ENCODE measurements at places on chromosomes 7 and 10.

DNA sequence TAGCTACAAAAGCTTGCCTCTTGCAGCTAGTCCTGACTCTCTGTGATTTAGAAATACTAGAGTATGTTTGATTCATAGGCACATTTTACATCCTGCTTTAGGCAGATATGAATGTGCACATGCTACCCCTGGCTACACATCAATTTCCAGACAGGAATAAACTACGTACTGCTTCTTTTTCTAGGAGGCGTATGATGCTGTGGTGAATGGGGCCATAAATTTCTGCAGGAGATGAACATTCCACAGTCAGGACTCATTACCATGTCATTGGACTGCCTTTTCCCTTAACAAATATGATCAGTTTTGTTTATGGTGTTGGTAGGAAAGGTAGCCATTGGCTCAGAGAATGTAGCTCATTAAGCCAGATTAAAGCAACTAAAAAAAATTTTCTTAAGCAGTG, 50.1 kb upstream of the IFRD1 start:
- no peak for DNase-seq

DNA sequence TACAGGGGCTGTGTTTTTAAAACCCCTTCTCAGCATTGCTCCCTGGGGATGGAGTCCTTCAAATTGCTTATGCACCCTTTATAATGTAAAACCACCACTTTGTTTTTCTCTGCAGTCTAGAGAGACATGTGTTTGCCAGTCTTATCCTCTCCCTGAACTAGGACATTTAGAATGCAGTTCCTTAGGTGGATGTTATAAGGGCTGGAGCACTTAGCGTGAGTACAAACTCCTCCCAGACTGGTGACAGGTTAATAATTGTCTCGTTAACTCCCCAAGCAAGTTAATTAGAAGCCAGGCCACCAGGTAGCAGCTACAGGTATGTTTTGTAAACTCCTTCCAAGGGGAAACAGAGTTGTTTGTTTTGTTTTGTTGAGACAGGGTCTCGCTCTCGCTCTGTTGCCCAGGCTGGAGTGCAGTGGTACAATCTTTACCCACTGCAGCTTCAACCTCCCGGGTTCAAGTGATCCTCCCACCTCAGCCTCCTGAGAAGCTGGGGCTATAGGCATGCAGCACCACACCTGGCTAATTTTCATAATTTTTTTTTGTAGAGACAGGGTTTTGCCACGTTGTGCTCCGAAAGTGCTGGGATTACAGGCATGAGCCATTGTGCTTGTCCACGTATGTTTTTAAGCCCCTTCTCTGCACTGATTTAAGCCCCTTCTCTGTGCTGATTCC, 100.2 kb downstream of the FAM107B start:
- DNase-seq = no peak

- no peak for DNase-seq
Measured at GRCh38 chr7:24750441-24751055, 6.7 kb downstream of the GSDME start.

DNA sequence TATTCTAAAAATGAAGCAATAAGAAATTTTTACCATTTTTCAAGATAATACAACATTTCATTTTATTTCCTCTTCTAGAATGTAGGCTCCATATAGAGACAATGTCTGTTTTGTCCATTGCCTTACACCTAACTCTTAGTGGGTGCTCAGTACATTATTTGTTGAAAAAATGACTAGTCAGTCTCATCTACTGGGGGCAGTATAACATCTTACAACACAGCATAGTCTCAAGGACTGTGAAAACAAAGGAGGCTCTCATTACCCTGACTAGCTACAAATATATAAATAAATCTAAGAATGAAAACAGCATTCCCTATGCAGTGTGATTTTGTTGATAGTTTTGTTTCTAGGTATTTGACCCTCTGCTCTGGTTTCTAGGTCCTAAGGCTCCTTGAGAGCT, 11.6 kb downstream of the CRPPA start:
- no peak for DNase-seq

- DNase-seq = no peak
Measured at GRCh38 chr10:123884907-123885381, 6.7 kb downstream of the CPXM2 start.

DNA sequence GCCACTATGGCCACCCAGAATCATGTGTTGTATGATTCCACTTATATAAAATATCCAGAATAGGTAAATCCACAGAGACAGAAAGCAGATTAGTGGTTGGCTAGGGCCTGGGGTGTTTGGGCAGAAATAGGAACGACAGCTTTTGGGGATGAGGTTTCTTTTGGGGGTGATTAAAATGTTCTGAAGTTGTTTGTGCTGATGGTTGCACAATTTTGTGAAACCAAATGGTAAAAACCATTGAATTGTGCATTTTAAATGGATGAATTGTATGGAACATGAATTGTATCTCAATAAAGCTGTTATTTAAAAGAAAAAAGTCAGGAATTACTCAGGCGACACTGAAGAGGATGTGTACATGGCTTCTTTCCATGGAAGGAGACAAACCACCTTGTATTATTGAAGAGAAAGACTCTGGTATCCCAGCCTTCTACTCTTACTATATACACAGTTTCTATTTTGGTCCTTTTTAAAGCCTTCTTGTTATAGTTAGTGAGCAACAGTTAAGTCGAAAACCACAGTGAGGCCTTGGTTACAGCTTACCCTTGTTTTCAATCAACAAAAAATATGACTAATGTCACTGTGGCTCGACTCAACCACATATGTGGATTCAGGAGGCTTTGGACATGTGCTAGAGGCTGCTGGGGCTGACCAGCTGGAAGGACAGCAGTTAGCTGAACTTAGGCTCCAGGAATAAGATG, 57.1 kb upstream of the KMT2E start:
- no peak for DNase-seq

GRCh38 chr7:84256571-84256971, 62.0 kb upstream of the SEMA3A start:
- no peak for DNase-seq

GRCh38 chr10:100008708-100009282, 952 bp downstream of the DNMBP start:
- no peak for DNase-seq

GRCh38 chr7:46725136-46725535, 804.1 kb upstream of the IGFBP3 start:
- DNase-seq = no peak

DNA sequence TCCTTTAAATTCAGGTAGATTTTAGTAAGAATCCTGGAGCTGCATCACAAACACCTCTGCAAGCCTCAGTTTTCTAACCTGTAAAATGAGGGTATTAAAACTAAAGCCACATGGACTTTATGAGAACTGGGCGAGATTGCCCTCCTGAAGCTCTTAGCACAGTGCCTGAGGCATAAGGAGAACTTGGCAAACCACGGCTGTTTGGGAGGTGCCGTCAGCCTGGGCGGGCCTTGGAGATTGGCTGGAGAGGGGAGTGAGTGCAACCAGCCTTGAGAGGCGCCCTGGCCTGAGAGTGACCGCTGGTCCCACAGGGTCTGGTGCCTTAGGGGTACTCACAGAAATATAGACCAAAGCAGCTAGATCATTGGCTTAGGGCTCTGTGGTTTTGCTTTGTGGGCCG, 5.4 kb upstream of the TNS3 start:
- no peak for DNase-seq

DNA sequence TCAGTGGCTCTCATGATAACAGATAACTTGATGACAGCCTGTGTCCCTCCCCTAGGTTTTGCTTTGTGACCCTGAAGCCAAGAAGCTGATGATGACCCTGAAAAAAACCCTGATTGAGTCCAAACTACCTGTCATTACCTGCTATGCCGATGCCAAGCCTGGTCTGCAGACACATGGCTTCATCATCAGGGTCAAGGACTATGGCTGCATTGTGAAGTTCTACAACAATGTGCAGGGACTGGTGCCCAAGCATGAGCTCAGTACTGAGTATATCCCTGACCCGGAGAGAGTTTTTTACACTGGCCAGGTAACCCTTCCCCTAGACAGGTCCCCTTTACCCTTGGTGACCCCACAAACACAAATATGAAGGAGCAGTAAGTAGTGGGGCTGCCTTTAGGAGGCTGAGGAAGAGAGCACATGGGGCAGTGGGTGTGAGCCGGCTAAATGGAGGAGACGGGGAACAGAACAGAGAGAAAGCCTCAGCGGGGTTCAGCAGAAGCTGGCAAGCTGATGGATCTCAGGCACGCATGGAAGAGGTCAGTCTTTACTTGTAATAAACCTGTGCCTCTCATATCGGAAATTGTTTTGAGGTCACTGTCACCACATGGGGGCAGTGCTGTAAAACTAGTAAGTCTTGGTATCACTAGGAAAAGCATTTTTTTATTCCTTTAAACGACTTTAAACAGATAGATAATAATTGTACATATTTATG, 20.2 kb downstream of the PDCD11 start:
- peak; percentile 22 for DNase-seq

- no peak for DNase-seq
Measured at GRCh38 chr10:125023862-125024496, 82.1 kb downstream of the ZRANB1 start.

- peak; percentile 22 for DNase-seq
Measured at GRCh38 chr10:43606323-43607198, at the start of gene ZNF485. Gene ZNF485, plus strand, starts transcription at chr10:43606438. Its CDS starts 613 bp downstream, at chr10:43607051.

- no peak for DNase-seq
Measured at GRCh38 chr10:123529146-123529760, 136.9 kb upstream of the GPR26 start.

DNA sequence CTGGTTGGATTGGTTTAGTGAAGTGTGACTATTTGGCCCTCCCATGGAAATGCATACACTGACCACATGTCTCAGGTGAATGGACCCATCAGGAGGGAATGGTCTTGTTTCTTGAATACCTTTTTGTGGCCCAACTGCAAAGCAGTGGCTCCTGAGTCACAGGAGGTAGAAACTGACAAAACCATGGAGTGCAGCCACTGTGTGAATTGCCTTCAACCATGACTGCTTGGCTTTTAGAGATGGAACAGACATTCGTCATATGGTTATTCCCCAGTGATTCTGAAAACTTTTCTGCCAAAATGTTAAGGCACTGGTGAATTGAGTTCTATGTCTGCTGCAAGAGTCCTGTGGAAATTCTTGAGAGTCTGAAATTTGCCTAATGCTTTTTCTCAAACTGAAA, 64.7 kb downstream of the CDK14 start:
- DNase-seq = no peak

DNA sequence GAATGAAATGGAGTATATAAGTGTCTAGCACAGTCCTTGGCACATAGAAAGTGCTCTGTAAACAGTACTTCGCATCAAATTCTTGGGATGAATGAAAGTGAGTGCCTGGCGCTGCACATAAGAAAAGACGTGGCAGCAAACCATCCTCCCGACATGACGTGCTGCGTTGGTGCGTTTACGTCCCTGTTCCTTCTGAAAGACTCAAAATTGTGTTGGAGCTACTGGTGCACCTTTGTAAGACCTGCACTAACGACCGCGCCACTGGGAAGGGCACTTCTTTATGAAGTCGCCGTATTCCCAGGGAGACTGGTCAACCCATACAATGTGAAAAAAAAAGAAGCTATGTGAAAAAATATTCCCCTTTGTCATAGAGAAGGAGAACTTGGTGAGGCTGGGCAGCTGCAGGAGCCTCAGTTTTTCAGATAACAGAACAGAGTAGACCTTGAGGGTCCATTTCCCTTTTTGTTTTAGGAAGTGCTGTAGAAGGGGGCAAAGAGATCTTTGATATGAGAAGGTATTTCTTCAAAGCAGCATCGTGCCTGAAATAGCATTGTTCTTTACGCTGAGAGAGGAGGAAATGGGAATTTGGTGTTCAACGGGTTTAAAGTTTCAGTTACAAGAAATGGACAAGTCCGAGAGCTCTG, 91.7 kb downstream of the PTPRE start:
- DNase-seq = no peak

- no peak for DNase-seq
Measured at GRCh38 chr7:139242741-139243281, 11.8 kb downstream of the UBN2 start.

- DNase-seq = peak; percentile 24
Measured at GRCh38 chr7:11831736-11832495, at the start of gene THSD7A. Gene THSD7A, minus strand, starts transcription at chr7:11832198. Its CDS starts 252 bp downstream, at chr7:11831946.

DNA sequence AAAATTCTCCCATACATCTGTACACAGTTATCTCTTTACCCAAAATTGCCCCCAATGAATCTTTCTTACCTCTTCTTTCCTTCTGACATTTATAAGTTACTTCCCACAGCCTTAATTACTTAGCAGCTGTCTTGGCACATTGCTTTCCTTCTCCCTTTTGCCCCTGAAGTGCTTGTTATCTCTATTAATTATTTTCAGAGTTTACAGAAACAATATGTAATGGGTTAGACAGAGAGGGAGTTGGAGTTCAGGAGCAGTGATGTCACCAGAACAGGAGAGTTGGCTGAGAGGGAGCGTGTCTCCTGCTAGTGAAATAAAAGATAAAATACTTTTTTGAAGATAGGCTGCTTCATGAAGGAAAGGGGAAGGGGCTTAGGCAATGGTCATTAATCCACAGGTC, 57.4 kb downstream of the ITGB8 start:
- no peak for DNase-seq

DNA sequence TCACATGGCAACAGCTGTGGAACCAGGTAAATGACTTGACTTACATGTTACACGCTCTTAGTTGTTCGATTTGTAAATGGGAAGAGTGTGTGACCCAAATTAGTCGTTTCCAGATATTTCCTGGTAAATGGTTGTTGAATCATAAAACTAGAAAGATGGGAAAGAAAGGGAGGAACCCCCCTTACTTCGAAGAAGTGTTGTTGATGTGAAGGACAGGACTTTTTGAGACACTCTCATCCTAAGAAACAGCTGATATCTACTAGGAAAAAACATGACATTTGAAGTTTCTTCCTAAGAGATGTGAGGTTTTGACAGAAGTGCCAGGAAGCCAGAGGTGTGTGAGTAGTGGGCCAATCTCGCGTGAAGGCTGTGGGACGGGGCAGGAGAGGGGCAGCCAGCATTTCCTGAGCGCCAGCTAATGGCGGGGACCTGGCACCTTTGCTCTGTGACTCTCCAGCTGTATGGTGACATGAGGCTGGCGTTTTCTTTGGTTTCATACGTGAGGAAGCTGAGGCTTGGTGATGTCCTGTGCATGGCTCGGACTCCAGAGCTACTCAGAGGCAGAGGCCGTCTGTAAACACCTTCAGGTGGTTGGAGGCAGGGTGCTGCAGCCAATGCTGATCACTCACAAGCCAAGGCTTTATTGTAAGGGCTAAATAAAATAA, 53.7 kb downstream of the IKZF1 start:
- no peak for DNase-seq

DNA sequence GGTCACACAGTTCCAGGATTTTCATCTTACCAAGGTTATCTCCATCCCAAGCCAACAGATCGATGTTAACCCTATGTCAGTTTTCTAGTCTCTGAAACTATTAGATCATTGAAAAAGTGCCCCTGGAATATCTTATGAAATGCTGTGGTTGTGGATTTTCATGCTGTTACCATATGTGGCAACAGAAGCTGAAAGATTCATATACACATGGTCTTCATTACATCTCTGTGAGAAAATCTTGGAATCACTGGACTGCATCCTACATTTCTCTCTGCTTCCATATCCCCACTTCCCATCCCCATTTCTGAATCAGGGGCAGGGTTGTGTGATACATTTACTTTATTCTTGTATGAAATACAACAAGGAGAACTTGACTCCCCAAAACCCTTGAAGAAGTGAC, 146.1 kb downstream of the SLC16A9 start:
- no peak for DNase-seq

All from bone marrow (tissue), 2 donors.